ENCODE measurements at places on chromosomes 2 and 18. TPM values are rescaled to one million over a fixed set of nuclear protein-coding genes. Genes with fewer than 3 reads are reported as not detected.

GRCh38 chr2:241123816-241124536 lies 21.9 kb upstream of the MTERF4 start:
- DNase-seq, result no peak

DNA sequence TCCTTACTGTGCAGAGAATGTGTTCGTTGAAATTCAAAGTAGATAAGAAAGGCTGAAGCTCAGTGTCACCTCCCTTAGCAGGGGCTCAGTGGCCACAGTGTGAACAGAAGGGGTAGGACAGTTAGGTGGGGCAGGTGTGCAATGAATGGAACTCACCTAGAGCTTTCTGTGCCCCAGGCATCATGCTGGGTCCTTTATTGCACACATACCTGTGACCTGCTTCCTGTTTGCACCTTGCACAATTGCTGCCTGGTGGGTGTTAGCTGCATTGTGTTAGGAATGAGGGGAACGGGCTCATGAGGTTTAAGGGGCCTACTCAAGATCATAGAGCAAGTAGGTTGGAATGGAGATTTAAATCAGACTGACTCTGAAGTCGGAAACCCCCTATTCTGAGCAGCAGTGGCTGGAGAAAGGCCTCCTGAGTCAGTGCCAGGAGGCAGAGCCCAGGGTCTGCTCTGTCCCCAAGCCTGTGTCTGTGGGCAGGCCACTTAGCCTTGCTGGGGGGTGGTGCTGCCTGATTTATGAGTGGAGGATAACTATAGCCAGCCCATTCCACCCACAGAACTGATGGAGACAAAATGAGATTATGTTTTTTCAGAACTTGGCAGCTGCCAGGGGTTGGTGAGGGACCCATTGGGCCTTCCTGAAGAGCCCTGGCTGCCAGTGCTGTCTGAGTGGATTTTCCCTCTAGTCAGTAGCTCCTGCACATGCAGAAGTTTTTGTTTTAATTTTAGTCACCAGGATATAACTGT lies 76.2 kb downstream of the NPAS2 start:
- DNase-seq, result no peak

DNA sequence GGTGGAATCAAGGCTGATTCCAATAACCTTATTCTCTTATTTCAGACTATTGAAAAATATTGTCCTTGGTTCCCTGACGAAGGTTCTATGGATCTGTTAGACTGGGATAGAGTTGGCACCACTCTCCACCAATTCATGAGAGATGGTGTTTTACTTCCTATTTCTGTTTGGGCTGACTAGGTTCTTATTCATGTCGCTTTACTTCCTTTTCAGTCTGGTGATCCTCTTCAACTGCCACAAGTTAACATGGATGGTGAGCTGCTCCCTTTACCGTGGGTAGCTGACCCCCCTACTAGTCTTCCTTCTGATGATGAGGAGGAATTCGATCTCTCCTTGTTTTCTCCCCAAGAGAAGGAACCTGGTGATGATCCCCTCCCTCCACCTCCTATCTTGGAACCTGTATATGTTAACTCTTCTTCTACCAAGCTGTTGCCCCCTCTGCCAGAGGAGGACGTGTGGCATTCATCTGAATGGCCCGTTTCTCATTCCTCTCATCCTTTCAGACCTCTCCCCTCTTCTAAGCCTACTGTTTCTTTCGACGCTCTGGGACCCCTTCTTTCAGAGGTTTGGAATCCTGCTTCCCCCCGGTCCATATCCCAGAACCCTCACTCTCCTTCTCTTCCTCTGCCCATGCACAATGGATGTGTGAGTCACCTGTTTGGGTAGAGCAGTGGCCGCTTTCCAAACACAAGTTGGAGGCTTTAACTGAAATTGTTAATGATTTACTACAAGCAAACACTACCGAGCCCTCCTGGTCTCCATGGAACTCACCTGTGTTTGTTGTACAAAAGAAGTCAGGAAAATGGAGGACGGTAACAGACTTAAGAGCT lies 13.5 kb upstream of the CNOT11 start:
- DNase-seq, result no peak

GRCh38 chr2:237746302-237747080 lies 52.1 kb upstream of the RBM44 start:
- no peak for DNase-seq

Gene FLACC1
- 0.29 TPM for total RNA-seq

Gene PAX8
- total RNA-seq, result 1.2 TPM

Gene IRS1
- 1.7 TPM for total RNA-seq

Gene RFTN2
- total RNA-seq, result not detected
